ENCODE measurements at places on chromosomes 7 and 10.

DNA sequence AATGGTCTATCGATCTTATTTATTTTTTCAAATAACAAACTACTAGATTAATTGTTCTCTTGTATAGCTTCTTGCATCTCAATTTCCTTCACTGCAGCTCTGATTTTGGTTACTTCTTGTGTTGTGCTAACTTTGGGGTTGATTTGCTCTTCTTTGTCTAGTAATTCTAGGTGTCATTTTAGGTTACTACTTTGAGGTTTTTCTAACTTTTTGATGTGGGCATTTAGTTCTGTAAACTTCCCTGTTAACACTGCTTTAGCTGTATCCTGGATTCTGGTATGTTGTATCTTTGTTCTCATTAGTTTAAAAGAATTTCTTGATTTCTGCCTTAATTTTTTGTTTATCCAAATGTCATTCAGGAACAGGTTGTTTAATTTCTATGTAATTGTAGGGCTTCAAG is 1188.0 kb downstream of the DNAJB9 start:
- DNase-seq: no peak

DNA sequence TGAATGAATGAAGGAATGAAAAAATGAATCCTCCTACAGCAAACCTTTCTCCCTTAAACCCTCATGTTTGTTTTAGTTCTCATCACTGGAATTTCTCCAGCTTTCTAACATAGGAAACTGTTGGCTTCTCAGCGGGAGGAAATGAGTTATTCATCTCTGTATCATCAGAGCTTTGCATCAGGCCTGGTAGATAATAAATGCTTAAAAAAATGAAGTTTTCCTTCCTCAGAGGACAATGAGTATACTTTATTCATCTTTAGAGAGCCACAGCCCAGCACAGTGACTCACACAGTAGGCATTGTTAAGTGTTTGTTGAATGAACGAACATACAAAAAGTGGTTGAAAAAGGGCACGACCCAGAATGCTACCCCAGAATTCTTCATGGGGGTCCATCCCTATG is 62.6 kb downstream of the COL13A1 start:
- DNase-seq: no peak

DNA sequence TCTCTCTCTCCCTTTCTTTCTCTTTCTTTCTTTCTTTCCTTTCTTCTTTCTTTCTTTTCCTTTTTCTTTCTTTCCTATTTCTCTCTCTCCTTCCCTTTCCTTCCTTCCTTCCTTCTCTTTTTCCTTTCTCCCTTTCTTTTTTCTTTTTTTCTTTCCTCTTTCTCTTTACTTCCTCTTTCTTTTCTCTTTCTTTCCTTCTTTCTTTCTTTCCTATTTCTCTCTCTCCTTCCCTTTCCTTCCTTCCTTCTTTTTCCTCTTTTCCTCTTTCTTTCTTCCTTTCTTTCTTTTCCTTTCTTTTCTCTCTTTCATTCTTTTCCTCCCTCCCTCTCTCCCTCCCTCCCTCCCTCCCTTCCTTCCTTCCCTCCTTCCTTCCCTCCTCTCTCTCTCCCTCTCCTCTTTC is 81.5 kb downstream of the RHOBTB1 start:
- no peak for DNase-seq

DNA sequence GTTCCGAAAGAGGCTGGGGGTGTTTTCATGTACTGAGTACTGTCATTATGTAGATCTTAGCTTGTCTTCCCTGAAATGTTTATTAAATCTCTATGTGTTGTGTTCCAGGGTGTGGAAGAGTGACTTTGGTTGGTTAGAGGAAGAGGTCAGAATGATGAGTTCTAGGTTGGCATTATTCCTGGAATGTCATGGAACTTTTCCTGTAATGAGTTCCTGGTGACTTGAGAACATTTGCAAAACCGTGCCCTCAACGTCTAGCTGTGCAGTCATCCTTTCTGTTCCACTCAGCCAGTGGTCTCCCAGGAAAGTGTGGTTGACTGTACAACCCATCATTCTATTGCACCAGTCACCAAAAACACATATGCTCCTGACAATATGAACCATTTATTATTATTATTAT is 129.6 kb downstream of the BICC1 start:
- DNase-seq: no peak

DNA sequence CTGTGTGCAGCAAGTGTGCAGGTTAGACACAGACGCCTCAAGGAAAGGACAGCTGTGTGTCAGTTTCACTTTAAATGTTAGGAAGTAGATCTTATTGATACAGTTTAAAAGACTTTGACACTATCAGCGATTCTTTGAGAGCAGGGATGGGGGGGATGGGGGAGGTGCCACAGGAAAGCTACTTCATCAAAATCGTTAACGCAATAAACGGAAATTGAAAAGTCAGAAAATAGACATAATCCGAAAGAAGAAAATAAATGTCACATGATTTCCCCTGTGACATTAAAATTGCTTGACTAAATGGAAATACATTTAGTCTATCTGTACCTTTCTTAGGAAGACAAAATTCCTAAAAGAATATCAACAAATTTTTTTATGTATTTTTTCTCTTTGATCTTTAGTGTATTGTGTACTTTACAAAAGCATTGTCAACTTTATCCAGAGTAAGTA is 476 bp upstream of the ZNF33B start:
- no peak for DNase-seq

- no peak for DNase-seq
These were observed 56.4 kb upstream of the ANKRD1 start for GRCh38 chr10:90977162-90977854.

GRCh38 chr10:32489158-32489557 is 43.2 kb downstream of the CCDC7 start:
- no peak for DNase-seq

GRCh38 chr7:131638641-131639430 is 82.4 kb upstream of the PODXL start:
- no peak for DNase-seq

DNA sequence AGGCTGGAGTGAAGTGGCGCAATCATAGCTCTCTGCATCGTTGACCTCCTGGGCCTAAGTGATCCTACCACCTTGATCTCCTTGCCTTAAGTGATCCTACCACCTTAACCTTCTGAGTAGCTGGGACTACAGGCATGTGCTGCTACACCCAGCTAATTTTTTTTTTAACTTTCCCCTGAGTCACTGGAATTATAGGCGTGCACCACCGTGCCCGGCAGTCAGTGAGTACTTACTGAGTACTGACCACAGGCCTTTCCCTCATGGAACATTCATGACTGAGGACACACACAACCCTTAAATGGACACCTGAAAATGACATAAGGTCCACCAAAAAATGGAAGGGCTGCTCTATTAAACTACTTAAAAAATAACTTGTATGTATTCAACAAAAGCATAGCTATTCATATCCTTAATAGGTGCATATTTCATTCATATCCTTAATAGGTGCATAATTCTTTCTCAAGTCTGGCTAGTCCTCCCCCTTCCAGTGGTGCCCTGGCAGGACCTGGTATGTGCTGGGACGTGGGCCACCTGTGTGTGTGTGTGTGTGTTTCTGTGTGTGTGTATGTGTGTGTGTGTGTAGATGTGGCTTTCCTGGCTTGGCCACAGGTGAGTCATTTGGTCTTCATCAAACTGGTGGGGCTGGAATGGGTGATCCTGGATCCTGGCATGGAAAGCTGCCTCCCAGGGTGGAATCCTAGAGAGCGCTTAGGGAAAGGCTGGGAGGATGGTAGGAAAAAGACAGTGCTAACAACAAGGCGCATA is 3.5 kb downstream of the FAM180A start:
- no peak for DNase-seq

GRCh38 chr7:121914676-121915279 is 41.8 kb downstream of the PTPRZ1 start:
- no peak for DNase-seq

GRCh38 chr10:68139448-68140272 is 30.4 kb downstream of the MYPN start:
- DNase-seq: no peak

GRCh38 chr10:70722820-70723424 is 50.6 kb downstream of the ADAMTS14 start:
- DNase-seq: no peak

DNA sequence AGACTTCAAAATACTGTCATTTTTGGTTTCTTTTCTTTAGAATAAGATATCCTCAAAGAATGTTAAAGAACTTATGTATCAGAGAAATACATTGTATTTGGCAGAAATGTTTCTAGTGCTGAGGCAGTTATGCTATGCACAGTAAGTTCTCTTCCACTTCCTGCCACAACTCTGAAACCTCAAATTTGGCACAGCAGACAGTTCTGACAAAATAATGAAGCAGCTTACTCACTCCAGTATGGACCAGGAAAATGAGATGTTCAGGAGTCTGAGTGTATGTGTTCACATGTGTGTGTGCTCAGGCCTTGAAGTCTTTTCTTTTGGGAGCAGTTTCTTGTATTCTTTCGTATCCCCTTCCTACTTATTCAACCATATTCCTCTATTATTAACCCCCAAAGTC is 197.0 kb upstream of the AGK start:
- DNase-seq: no peak

- DNase-seq: no peak
These were observed 26.6 kb downstream of the RHEB start for GRCh38 chr7:151493083-151493482.

GRCh38 chr7:144391823-144392255 is 11.7 kb downstream of the NOBOX start:
- no peak for DNase-seq

GRCh38 chr10:78630944-78631838 is 437.6 kb upstream of the ZMIZ1 start:
- no peak for DNase-seq

GRCh38 chr7:128425850-128426249 is 16.1 kb upstream of the IMPDH1 start:
- no peak for DNase-seq

GRCh38 chr10:84848967-84849366 is 520.6 kb downstream of the CCSER2 start:
- DNase-seq: no peak

GRCh38 chr7:43870316-43870715 is 999 bp upstream of the MRPS24 start:
- no peak for DNase-seq

DNA sequence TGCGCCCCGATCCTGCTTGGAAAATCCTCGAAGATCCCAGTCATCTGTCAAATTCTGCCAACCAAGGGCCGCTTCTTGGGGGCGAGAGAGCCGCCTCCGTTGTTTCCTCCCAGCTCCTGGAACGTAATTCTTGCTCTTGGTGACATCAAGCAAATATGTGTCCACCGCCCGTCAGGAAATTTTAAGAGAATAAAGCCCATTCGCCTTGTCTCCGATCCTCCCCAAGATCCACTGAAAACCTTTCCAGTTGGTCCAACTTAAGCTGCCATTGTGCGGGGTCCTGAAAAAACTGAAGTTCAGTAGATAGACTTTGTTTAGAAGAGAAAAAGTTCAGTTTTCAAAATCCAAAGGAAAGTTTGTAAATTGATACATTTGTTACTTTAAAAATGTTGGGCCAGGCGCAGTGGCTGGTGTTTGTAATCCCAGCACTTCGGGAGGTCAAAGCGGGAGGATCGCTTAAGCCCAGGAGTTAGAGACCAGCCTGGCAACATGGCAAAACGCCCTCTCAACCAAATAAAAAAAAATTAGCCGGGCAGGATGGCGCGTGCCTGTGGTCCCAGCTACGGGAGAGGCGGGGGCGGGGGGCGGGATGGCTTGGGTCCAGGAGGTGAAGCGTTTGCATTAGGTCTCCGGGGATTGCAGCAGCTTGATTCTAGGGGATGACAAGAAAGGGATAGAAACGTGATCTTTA is 1.0 kb upstream of the ZNF800 start:
- DNase-seq: no peak

DNA sequence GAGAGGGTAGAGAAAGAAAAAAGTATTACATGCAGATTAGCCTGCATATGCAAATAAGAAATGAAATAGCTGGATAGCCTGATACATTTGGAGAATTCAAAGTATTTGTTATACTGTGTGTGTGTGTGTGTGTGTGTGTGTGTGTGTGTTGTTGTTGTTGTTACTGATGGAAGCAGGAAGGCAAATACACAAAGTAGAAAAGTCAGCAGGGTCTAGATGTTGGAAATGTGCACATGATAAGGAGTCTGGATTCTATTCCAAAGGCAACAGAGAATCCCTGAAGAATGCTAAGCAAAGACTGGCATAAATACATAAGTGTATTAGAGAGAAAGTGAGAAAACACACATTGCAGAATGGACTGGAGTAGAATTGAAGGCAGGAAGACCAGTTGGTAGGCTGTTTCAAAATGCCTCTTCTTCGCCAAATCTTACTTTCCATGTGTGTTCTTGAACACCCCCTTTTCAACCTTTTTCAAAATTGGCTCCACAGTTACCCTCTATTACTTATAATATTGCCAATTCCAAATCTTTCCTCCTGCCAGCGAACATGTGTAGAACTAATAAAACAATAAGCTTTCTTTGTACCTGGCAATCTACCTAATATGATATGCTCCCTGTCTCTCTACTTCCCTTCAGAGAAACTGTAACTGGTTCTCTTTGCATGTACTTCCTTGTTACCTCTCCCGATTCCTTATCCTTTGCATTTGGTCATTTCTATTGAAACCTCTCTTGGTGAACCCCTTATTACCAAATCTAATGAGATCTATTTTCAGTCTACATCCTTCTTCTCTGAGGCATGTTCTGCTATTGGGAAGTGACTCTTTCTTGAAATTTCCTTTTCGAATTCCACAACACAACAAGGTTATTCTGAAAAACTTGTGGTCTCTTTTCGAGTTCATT is 6.2 kb downstream of the CPED1 start:
- DNase-seq: no peak

DNA sequence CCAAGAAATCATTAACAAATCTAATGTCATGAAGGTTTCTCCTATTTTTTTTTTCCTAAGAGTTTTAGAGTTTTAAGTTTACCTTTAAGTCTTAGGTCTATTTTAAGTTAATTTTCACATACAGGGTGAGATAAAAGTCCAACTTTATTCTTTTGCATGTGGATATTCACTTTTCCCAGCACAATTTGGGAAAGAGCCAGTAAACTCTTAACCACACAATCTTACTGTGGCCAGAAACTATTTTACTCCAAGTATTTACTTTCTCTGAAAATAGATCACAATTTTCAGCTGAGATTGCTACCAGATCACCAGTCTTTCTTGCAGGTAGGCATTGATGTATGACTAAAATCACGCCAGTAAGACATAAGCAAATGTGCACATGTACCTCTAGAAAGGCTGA is 728.5 kb downstream of the TNS3 start:
- DNase-seq: no peak

- DNase-seq: no peak
These were observed 404.5 kb downstream of the INHBA start for GRCh38 chr7:41298409-41298808.

DNA sequence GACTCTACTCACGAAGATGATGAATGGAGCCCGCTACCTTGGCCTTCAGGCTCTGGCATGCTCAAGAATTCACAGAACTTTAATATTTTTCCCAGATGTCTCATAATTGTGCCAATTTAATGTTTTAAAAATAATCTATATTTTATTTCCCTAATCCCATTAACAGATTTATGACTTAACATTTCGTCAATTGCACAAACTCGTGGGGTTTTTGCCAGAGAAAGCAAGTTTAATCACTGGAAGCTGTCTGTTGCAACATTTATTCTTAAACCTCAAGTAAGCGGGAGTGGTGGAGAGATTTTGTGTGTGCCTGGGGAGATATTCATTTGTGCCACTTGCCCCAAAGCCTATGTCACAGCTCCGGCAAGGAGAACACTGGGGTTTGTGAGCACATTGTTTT is 117.9 kb downstream of the TEX36 start:
- DNase-seq: no peak

All from type B pancreatic cell (in vitro differentiated cells).